AML-193 (cell line): ENCODE measurements at places on chromosomes 5 and 9.

DNA sequence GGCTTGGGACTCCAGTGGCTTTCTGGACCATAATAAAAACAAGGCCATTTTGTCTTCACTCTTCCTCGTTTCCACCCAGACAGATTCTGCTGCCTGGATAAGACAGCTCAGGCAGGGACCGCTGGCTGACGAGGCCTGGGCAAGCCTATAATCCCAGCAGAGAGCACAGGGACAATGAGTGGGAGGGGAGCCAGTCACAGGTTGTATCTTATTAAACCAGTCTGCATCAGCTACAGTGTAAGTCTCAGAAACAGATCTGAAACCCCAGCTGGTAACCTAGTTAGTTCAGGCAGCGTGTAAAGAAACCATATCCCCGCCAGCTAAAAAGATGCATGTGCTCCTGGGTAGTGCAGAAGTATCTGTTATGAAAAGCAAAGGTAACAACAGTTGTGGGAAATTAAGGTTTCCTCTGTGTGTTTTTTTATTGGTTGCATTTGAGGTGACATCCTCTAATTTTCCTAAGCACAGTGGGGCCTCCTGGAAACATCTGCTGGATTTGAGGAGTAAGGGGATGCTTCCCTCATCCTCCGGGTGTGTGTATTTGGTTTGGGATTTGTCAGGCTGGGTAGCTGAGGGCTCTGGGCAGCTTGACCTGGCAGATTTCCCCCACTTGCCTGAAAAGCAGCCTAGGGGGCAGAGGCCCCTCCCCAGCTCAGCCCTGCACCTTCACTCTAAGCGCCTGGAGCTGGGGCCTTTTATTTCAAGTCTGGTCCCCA, 15.2 kb upstream of the TAL2 start:
- DNase-seq, result no peak

GRCh38 chr5:180333661-180334060, 19.5 kb downstream of the GFPT2 start:
- no peak for DNase-seq

GRCh38 chr5:157259699-157260098, 6.2 kb upstream of the CYFIP2 start:
- no peak for DNase-seq

- DNase-seq, result no peak
Measured at GRCh38 chr5:2109566-2109965, 226.8 kb upstream of the IRX4 start.
